Renal cortex interstitium (tissue), 15 donors: ENCODE measurements at places on chromosomes 3 and 15.

GRCh38 chr15:81008312-81008711, 7.6 kb downstream of the TLNRD1 start:
- DNase-seq = no peak

DNA sequence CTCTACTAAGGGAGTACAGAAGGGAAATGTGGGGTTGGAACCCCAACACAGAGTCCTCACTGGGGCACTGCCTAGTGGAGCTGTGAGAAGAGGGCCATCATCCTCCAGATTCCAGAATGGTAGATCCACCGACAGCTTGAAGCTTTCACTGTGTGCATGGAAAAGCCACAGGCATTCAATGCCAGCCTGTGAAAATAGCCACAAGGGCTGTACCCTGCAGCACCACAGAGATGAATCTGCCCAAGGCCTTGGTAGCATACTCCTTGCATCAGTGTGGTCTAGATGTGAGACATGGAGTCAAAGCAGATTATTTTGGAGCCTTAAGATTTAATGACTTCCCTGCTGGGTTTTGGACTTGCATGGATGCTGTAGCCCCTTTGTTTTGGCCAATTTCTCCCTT, 39.3 kb upstream of the KCNMB2 start:
- DNase-seq = no peak

- no peak for DNase-seq
Observed at GRCh38 chr3:127386490-127386889, 98.6 kb upstream of the PRR20G start.

DNA sequence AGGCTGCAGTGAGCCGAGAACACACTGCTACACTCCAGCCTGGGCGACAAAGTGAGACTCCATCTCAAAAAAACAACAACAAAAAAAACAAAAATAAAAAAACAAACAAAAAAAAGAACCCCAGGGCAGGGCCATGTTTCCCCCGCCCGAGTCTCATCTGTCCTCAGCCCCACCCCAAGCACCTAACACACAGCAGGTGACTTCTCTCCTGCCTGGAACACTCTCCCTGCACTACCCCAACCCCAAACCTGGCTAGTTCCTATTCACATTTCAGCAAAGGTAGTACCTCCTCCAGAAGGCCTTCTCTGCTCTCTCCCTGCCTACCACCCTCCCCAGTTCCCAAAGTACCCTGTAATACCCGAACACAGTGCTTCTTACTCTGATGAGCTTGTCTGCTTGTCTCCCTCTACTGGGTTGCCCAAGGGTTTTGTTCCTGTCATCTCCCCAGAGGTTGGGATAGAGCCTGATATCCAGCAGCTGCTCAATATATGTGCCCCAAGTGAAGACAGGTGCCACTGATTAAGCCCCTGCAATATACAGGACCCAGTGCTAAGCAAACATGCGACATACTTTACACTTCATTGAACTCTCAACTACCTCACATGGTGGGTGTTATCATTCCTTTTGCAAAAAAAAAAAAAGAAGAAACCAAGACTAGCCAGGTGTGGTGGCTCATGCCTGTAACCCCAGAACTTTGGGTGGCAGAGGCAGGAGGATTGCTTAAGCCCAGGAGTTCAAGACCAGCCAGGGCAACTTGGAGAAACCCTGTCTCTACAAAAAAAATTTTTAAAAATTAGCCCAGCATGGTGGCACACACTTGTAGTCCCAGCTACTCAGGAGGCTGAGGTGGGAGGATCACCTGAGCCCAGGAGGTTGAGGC, 103.6 kb downstream of the DAPK2 start:
- no peak for DNase-seq

DNA sequence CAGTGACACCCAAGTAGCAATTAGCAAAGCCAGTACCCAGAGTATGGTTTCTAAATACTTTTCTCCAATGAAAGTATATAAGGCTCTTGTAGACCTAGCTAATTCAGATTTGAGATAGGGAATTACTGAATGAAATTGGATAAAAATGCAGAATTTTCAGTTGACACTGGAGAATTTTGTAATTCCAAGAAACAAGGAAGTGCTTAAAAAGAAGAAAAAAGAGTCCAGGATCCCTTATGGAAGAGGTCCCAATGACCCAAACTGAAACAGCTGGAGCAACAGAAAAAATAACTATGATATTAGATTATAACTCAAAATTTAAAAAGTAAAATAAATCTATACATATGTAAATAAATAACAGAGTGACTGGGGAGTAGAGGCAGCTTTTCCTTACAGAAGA, 335.2 kb downstream of the C3orf38 start:
- DNase-seq = no peak

- no peak for DNase-seq
Observed at GRCh38 chr3:71565316-71565715, 18.2 kb downstream of the FOXP1 start.

DNA sequence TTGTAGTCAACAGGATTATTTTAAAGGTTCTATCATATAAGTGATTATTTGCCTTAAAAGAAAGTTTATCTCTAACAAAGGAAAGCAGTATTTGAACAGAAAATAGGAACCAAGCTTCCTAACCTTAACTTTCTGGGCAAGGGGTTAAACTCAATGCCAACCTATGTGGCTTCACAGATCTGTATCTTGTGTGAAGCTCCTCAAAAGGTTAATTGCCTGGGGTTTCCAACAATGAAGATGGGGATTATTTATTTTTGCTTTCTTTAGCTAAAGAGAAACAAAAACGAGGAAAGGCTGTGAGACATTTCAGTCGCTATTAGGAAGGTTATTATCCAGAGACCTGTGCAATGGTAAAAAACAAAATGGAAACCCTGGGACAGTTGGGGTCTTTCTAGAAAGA, 1.1 kb upstream of the WDR82 start:
- no peak for DNase-seq

DNA sequence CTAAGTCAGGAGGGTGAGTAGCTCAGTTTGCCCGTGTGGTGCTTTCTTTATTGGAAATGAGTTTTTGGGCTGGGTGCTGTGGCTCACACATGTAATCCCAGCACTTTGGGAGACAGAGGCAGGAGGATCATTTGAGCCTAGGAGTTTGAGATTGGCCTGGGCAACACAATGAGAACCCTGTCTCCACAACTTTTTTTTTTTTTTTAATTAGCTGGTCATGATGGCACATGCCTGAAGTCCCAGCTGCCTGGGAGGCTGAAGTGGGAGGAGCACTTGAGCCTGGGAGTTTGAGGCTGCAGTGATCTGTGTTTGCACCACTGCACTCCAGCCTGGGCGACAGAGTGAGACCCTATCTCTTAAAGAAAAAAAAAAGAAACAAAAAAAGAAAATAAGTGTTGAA, 174.9 kb downstream of the NSMCE3 start:
- DNase-seq = no peak

DNA sequence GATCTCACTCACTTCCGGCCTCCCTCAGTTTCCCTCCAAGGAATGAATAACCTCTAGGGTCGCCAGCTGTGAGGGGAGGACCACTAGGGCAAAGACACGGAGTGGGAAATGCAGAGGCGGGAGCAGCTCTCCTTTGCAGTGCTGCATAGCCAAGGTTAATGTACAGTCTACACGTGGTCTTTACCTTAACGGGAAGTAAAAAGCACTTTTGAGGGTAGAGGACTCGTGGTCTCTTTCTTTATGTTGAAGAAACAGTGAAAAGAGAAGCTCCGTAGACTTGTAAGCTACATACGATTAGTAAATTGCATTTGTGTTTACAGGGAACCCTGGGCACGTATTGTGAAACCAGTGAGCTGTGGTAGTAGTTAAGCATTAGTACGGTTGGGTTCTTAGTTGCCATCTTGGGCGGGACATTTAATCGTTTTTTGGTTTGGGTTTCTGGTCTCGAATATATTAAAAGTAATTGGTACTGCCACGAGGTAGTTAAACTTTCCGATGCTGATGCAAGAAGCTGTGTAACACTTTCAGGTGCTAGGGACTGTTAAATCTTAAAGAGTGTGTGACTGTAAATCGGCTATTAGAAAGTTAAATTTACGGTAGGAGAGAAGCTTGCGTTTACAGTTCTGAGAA, 828 bp downstream of the U2SURP start:
- DNase-seq = no peak

GRCh38 chr3:50322386-50323091, at the start of gene HYAL2:
TSS of gene HYAL2 (minus strand) at chr3:50322745. CDS start at chr3:50320489, 2,256 bp downstream.
- no peak for DNase-seq

- DNase-seq = no peak
Observed at GRCh38 chr3:145182196-145182911, 978.6 kb downstream of the PLOD2 start.
